ENCODE measurements at places on chromosomes 3 and 15. TPM values are rescaled to one million over a fixed set of nuclear protein-coding genes. Genes with fewer than 3 reads are reported as not detected.

DNA sequence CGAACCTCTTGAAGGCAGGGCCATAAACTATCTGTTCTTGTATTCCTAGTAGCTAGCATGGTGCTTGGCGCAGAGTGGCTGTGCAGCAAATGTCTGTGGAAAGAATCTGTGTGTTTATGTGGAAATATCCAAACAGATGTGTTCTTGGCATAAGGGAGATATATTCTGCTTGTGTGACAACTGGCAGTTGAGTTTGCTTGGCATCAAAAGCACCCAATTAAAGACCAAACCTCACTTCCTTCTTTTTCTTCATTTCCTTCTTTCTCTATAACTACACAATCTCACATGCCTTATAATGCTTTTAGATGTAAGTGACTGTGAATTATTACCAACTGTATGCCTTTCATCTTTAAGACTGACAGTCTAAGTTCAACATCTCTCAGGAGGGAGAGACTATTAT lies 296.5 kb downstream of the SLC9A9 start:
- DNase-seq, result no peak

DNA sequence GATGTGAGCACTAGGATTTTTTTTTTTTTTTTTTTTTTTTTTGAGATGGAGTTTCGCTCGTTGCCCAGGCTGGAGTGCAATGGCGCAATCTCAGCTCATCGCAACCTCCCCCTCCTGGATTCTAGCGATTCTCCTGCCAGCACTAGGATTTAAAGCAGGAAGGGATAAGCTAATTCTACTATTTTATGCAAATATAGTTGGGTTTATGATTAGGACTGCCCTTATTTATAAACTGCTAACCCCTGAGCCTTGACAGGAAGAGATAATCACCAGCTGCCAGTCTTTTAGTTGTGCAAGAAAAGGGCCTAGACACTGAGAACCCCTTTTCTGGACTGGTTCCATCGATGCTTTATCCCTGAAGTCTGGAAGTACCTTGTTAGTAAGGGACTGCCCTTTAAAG lies 36.7 kb downstream of the IFT57 start:
- no peak for DNase-seq

GRCh38 chr15:89783861-89784685 lies 7.9 kb downstream of the MESP2 start:
- DNase-seq, result no peak

- no peak for DNase-seq
Observed at GRCh38 chr15:83322691-83323090, 38.2 kb upstream of the BNC1 start.

PDZRN3 gene
- 268 TPM for total RNA-seq

GRCh38 chr3:11703146-11703545 lies 59.4 kb upstream of the VGLL4 start:
- DNase-seq, result no peak

GRCh38 chr15:101504866-101505609 lies 15.5 kb upstream of the PCSK6 start:
- no peak for DNase-seq

WDR72 gene
- total RNA-seq, result 0.59 TPM

DNA sequence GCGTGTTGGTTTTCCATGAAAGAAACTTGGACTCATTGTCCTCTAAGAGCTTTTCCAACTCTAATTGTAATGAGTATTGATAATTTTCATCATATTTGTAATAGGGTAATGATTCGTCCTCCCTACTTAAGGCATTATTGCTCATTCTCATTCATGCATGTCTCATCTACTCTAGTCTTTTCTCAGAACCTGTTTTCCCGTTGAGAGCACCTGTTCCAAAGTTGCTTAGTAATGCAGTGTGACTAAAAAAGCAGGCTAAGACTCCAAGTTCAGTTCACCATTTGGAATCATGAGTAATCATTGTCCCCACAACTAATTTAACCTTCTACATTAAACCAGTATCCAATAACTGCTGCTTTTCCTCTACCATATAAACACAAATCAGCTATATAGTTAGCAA lies 84.0 kb downstream of the FILIP1L start:
- no peak for DNase-seq

- DNase-seq, result peak; percentile 73
Observed at GRCh38 chr3:14460342-14461005, 58.1 kb downstream of the SLC6A6 start.

DNA sequence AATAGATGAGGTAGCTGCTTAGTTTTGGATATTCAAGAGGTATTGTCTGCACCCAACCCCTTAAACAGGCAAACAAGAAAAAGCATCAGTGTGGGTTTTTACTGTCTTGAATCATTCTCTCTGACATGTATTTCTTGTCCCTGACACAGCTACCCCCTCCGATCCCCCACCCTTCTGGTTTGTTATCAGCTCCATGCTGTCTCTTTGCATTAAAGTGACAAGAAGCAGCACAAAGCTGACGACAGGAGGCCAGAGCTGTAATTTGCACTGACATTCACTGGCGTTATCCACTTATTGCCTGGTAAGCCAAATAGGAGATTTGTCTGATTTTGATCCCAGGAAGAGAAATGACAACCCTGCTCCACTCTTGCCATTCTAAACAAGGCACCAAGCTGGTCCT lies 83.3 kb upstream of the SNRK start:
- DNase-seq, result no peak

- no peak for DNase-seq
Observed at GRCh38 chr3:107868449-107868848, 222.4 kb downstream of the CD47 start.

PARP6 gene
- total RNA-seq, result 35.7 TPM

SIDT1 gene
- total RNA-seq, result 1.8 TPM

DNA sequence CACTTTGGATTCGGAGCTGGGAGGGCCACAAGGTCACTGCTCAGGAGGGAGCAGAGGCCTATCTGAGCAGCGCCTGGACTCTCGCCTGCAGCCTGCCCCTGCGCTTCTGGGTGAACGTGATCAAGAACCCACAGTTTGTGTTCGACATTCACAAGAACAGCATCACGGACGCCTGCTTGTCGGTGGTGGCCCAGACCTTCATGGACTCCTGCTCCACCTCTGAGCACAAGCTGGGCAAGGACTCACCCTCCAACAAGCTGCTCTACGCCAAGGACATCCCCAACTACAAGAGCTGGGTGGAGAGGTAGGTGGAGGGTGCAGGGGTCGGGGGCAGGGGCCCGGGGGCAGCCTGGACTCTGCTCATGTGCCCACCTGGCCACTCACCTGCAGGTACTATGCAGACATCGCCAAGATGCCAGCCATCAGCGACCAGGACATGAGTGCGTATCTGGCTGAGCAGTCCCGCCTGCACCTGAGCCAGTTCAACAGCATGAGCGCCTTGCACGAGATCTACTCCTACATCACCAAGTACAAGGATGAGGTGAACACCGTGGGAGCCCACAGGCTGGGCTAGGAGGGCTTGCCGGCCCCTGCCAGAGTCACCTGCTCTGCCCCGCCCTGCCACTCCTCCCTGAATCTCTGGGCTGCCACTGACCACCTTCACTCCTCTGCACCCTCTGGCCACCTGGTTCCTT lies 49.5 kb downstream of the PLXNA1 start:
- no peak for DNase-seq

DNA sequence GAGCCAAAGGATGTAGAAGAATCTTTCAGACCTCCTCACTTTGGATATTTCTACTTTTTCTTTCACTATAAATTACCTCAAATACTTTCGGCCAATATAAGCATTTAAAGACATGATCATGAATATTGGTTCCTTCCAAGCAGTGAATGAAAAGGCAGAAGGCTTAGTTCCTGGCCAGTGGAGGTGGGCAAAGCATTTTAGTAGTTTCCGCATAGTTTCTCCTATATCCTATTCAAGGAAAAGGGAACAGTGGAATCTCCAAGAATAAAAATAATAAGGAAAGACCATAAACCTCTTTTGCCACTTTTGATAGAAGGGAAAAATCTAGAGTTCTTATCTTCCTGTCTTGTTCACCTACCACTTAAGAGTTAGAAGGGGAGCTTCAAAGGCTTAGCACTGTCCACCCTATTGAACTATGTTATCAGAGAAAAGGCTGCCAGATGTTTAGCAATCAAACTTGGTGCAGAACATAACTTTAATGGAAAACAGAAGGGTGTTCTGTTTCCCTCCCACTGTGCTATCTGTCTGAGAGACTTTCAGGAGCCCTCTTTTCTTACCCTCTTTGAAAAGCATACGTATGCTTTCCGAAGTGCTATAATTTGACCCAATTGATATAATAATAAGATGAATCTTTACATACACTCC lies 155.6 kb upstream of the DPH6 start:
- DNase-seq, result no peak

- DNase-seq, result no peak
Observed at GRCh38 chr3:86176445-86176784, 814.5 kb downstream of the VGLL3 start.

GRCh38 chr3:150898046-150898754 lies 7.0 kb downstream of the MINDY4B start:
- DNase-seq, result no peak

C3orf49 gene
- not detected for total RNA-seq

DNA sequence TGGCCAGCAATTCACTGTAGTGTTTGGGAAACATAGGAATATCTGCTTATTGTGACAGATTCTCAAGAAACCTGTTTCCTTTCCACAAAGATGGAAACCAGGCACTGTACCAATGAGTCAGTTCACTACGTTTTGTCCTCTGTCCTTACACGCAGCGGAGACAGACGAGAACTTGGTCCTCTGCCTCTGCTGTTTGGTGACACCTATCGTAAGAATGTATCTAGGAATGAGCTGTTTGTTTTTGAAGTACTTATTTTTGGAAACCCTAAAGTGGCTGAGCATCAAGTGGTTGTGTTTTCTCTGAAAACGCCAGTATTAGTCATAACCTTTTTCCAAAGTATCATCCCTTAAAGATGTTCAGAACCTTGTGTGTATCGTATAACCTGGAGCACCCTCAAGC lies 93.0 kb downstream of the PGPEP1L start:
- DNase-seq, result no peak

Data from uterus (tissue), 4 donors.